ENCODE measurements at places on chromosomes 16 and 17.

DNA sequence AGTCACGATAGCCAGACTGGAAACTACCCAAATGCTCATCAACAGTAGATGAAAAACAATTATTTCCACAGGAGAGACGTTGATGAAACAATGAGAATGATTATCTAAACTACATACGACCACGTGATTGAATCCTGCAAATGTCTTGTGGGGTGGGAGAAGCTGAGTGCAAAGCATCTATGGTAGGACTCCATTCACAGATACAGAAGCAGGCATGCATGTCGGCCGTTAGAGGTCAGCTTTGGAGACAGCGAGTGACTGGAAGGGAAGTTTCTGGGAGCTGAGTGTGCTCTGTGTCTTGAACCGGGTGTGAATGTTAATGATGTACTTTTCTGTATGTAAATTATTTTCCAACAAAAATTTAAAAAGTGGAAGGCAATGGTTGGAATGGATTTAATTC is 71.5 kb upstream of the DNAJA2 start:
- peak; percentile 4 for DNase-seq

DNA sequence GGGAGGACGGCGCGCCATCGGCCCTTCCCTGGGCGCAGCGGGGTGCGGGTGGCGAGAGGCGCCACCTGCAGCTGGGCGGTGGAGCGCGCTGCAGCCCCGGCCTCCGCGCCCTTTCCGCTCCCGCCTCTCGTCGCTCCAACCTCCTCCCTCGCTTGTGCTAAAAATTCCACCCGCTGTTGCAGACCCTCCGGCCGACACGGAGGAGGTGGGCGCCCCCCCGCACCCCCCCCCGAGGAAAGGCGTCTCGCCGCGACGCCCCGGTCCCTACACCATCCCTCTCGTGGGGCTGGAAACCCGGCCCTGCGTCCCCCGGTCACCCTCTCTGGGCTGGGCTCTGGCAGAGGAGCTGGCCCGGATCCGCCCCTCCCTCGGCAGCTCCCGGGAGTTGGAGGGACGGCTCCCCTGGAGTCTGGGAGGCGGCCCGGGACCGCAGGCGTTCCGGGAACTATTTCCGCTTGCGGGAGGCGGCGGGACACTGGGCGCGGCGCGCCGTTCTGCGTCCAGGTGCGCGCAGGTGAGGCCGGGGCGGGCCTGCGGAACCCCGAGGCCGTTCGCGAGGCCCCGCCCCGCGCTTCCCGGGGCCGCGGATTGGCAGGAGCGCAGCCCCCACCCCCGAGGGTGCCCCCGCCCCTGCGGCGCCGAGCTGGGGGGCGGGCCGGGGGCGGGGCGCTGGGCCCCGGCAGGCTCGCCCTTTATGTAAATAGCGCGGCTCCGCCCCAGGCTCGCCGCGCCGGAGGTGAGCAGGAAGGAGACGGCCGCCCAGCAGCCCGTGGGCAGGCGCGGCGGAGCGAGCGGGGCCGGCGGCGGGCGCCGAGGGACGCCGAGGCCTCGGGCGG is at the start of gene LLGL2:
Gene LLGL2 (plus strand): TSS at position 728 of the 836 bp plus-strand sequence. CDS start 17,730 bp downstream, outside the sequence.
- DNase-seq, result no peak

DNA sequence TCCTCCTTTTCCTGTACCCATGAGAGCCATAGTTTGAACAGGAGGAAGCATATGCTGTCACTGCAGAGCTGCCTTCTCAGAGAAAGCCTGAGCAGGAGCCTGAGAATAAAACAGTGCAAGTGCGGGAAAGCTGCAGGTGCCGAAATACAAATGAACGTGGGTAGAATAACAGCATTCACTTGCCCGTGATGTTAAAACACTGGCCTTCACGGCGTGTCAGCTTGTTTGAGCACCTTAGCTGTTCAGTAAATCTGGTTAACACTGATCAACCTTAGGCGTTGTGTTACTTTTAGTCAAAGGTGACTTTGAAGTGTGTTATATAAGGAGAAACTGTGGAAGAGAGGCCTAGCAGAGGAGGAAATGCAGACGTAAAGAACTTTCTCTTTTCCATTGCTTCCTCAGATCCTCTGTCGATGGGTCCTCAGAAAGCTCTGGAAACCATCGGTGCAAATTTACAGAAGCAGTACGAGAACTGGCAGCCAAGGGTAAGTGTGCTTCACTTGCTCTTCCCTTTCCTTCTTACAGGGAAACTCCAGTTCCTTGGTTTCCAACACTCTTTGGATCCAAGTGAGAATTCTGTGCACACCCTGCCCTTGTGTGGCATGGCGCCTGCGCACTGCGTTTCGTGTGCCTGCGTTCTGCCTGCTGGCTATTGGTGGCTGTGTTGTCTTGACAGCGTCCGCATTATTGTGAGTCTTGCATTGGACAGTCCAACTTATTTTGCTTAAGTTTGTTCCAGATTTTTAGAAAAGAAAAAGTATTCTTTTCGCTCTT is 98.9 kb downstream of the RPTOR start:
- no peak for DNase-seq

DNA sequence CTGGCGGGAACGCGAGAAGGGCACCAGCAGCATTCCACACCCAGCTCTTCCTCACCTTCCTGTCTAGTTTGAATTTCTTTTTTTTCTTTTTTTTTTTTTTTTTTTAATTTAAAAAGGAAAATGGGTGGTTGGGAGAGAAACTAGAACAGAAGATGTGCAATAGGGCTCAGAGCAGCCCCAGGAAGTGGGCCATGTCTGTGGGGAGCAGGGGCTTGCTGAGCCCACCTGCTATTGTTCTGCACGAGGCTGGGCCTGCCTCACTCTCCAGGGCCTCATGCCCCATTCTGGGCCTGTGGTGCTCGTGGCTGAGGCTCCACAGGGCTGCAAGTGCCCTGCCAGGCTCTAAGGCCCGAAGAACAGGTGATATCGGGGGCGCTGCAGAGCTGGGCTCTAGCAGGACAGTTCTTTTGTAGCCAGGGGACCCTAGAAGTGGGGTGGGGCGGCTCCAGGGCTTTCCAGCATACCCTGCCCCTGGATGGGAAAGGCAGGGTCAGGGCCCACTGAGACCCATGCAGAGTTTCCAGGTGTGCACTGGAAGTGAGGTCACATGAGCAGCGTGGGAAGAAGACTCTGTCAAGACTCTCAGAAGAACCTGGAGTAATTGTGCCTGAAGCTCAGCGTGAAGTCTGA is 12.4 kb downstream of the MRPL27 start:
- no peak for DNase-seq

DNA sequence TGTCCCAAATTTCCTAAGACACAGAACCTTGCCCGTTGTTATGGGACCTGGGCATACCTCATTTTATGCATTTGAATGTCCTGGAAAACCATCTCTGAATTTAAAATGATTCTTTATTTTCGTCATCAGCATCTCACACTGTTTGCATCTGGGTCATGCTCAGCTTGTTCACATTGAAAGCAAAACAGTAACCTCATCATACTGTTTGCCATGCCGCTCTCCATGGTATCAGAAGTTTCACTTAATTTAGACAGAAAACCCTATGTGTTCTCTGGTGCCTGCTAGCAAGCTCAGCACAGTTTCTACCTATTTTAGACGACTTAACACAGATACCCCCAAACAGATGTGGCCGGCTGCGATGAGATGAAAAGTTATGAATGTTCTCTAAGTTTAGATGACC is 292.1 kb downstream of the SNX29 start:
- DNase-seq, result no peak

- DNase-seq, result no peak
These were observed 137.9 kb upstream of the ZKSCAN2 start for GRCh38 chr16:25395528-25395927.

GRCh38 chr16:69936252-69936651 is 14.9 kb upstream of the CLEC18A start:
- no peak for DNase-seq

DNA sequence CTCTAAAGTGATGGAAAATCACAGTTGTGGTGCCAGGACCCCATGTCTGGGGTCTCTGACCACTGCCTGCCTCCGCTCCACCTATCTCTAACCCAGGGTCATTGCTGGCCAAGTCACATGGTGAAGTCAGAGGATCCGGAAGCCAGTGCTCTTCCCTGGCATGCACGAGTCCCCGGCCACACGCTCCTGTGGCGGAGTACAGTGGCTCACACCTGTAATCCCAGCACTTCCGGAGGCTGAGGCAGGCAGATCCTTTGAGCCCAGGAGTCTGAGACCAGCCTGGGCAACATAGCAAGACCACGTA is 21.5 kb upstream of the RBFOX3 start:
- DNase-seq, result no peak

DNA sequence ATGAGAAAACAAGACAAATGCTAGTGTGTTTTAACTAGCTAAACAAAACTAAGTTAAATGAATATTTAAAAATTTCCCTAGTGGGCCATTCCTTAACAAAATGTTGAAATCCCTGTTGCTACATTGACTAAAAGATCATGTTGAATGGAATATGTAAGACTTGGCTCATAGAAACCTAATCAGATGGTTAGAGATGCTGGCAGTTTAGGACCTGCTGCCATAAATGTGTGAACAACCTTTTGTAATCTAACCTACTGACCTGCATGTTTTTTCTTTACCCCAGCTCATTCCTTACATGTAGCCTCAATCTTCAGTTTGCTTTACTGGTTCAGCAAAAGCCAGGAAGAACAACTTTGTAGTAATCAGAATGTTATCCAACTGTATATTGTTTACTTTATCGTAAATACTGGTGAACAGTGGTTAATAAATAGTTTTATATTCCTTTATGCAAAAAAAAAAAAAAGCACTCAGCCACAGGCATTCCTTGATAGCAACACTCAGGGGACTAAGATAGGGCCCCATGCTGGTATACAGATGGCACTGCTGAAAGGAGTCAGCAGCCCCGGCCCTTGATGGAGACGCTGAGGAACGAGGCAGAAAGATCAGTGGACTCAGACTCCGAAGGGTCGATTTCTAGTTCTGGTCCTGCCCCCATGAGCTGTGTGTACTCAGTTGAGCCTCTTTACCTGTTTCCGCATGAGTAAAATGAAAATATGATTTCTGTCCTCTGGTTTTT is 78.2 kb downstream of the MARF1 start:
- DNase-seq, result no peak

- no peak for DNase-seq
These were observed 100.3 kb downstream of the IRX5 start for GRCh38 chr16:55030944-55031343.

GRCh38 chr16:8955828-8956227 is 7.9 kb downstream of the USP7 start:
- no peak for DNase-seq

- DNase-seq, result no peak
These were observed 86.3 kb downstream of the MYH11 start for GRCh38 chr16:15770512-15770911.

DNA sequence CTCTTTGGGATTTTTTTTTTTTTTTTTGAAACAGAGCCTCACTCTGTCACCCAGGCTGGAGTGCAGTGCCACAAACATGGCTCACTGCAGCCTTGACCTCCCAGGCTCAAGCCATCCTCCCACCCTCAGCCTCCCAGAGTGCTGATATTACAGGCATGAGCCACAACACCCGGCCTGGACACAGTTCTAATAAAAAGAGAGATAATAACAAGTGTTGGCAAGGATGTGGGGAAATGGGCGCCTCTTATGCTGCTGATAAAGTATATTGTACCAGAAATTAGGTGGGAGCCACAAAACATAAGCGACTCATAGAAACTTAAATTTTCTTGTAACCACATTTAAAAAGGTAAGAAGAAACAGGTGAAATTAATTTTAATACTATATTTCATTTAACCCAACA is 50.4 kb upstream of the FA2H start:
- DNase-seq, result no peak

DNA sequence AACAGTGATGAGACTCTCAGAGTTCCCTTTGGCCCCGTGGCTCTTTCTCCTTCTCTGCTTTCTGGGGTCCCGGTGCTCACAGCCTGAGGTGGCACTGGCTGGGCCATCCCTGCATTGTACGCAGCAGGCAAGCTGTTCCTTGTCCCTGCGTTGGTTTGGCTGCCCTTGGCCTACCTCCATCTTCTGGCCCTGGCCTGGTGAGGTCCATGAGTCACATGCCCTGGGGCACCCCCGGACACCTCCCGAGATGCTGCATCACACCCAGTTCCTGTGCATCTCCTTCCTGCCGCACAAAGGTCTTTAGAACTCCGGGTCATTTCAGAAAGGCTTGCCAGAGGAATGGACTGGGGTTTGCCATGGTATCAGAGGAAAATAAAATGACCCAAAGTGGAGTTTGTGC is 9.5 kb downstream of the SULT1A2 start:
- no peak for DNase-seq

DNA sequence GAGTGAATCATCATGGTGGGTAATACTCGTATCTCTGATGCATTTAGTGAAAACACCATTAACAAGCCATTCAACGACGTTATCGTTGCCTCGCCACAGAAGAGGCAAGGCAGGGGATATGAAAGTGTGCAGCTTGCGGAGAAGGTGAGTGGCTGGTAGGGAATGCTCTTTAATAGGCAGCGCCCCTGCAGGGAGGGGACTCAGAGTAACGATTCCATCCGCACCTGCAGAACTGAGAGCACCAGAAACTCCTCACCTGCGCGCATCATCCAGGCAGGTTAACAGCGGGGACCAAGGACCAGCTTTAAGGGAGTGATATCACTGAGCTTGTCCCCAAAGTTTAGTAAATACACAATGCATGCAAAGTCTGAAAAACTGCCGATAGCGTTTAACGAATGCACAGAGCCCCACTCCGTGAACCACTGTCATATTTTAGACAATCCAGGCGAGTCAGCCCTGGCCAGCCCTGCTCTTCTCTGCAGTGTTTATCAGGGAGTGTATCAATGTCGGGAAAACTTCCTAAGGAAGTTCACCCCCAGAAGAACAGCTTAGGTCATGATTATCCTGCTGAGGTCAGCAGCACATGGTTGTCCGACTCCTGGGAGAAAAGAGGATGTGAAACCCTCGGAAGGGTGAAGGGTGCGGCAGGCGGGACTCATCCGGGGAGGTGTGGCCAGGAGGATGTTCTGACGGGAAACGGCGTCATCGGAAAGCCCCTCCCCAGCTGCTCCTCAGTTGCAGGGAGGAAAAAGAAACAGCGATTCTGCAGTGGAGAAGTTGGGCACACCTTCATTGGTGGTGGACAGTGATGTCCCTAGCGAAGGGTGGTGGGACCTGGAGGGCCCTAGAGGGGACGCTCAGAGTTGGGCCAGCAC is 68.5 kb upstream of the DNAH17 start:
- DNase-seq, result peak; percentile 22

GRCh38 chr16:85464383-85465305 is 148.5 kb upstream of the GSE1 start:
- DNase-seq, result no peak

DNA sequence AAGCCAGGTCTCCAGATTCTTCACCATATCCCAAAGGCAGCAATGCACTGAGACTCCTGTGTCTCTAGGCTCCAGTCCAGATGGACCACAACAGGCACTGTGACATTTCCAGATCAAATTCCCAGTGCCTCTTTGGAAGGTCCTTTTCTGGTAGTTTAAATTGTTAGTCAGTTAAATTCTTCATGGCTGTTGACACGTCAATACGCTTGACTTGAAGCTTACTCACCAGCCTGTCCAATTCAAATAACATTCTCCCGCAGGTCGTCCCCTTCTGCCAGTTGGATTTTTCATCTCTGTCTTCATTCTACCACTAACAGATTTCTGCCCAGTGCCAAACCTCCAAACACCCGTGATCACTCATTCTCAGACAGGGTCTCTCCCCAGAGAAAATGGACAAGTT is 86.7 kb downstream of the SHISA9 start:
- no peak for DNase-seq

GRCh38 chr16:77971306-77972061 is 50.9 kb upstream of the CLEC3A start:
- peak; percentile 62 for DNase-seq

All from substantia nigra (tissue), 51 donors.